ENCODE measurements at places on chromosomes 7 and 10.
A peak's percentile ranks its signal among the peaks of the same experiment; 100 is the strongest.

DNA sequence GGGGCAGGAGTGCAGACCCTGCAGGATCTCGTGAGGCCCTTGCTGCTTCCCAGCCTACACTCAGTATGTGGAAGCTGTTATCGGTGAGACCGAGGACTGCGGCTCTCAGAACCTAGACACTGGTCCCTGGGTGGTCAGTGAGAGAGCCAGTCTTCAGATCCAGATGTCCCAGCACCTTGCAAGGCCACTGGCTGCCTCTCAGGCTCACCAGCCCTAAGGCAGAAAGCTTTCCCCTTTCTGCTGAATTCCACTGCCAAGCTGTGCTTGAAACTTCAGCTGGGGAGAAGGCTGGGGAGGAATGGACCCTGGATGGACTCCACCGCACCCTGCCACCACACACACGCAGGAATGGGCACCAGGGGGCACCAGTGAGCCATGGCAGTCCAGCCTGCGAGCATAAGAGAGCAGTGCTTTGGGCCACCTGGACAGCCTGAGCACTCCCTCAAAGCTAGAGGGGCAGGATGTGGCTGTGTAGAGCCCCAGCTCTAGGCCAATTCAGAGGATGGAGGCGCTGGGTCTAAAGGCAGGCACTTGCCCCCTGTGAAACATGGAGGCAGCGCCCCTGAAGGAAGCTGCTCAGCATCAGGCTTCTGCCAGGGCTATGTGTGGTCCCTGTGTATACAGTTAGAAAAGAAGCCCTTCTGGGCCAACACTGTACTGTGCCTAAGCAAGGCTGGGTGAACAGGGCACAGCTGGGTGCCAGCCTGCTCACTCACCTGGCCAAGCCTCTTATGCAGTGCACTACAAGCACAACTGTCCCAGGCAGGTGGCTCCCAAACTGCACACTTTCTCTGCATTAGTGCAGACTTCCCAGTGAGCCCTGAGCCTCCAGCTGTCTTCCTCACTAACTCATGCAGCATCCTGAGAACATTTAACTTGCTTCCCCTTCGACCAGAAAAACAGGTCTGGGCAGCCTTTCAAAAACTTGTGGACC, 21.6 kb downstream of the TMEM72 start:
- peak; percentile 30 for DNase-seq

- DNase-seq: no peak
Observed at GRCh38 chr10:77763453-77764430, 126.1 kb upstream of the KCNMA1 start.

GRCh38 chr10:14879928-14880193, 1.2 kb downstream of the SUV39H2 start:
- DNase-seq: no peak

DNA sequence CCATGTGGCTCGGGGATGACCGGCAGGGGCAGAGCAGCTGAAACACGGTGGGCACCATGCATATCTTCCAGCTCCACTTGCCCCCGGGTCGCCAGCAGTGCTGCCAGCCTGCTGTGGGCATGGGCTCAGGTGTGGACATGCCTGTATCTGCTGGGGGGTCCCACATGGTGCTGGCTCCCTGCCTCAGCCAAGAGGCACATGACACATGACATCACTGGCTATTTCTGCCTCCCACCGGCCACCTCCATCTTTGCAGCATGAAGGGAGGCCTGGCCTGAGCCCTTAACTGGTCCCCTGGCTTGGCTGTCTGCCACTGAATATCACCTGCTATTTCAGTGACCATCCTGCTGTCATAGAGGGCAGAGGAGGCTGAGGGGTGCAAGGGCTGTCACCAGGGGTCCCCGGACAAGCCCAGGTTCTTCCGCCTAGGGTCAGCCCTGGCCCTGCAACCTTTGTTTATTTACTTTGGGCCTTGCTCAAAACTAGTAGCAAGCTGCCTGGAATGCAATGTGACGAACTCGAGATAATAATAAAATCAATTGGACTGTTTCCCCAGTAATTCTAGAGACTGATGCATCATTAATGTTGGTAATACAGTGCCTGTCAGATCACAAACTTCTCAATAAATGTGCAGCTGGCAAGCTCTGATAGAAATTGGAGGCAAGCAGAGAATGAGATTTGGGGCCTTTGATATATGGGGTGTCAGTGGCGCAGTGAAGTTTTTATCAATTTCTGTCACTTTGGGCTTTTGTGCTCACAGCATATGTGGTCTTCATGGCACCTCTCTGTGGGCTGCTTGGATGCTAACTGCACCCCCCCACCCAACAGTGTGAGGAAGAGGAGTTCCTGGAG, 28.5 kb downstream of the ZMIZ1 start:
- DNase-seq: no peak

GRCh38 chr7:75986147-75986781, 8.1 kb downstream of the TMEM120A start:
- no peak for DNase-seq

DNA sequence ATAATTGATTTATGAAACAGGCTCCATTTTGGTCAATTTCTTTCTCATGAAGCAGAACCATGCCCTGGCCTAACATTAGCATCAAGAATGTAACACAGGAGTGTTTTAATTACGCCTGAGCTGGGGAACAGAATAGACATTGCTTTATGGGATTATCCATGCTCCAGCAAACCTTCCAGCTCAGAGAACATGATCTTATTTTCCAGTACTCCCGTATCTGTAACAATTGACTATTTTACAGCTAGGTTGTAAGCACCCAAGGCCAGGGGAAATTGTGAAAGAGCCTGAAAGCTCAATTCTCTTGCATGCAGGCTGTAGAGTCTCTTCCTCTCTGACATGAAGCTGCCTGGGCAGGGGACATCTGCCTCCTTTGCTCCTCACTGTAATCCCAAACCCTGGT, 30.8 kb upstream of the CRYGN start:
- DNase-seq: no peak

DNA sequence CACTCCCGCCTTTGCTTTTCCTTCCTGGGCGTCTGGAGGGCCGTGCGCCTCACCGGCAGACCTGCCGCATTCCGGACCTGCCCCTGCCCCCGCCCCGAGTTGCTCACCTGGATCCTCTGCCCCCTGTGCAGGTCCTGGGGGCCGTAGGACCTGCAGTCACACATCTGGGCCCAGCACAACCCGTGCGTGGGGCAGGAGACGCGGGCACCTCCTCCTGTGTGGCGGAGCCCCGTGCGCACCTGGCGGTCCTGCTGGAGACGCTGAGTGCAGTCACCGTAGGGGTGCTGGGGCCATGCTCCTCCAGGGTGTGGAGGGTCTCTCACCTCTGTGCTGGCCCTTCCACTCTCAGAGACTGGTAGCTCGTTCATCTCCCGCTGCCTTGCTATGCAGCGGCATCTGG, 85.5 kb downstream of the DNAJB6 start:
- no peak for DNase-seq

Data from non-pigmented ciliary epithelial cell (primary cell).